GM23338 (cell line): ENCODE measurements at places on chromosomes 11 and 22.

- DNase-seq = no peak
Measured at GRCh38 chr11:69387409-69387885, 93.5 kb downstream of the MYEOV start.

DNA sequence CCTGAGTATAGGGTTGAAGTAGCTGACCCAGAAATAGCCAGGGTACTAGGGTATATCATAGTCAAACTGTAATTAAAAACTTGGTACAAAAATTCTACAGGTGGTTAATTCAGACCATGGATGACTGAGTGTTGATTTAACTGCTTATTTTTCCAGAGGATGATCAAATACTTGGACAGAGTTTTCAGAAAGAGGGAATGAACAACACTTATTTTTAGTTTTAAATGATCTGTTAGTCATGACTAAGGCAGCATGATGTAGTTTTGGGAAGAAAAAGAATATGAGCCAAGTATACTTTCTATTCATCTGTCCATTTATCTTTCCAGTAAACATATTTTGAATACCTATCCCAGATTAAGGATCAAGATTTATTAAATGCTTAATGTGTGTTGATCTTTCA is 19.8 kb upstream of the CCDC89 start:
- no peak for DNase-seq

DNA sequence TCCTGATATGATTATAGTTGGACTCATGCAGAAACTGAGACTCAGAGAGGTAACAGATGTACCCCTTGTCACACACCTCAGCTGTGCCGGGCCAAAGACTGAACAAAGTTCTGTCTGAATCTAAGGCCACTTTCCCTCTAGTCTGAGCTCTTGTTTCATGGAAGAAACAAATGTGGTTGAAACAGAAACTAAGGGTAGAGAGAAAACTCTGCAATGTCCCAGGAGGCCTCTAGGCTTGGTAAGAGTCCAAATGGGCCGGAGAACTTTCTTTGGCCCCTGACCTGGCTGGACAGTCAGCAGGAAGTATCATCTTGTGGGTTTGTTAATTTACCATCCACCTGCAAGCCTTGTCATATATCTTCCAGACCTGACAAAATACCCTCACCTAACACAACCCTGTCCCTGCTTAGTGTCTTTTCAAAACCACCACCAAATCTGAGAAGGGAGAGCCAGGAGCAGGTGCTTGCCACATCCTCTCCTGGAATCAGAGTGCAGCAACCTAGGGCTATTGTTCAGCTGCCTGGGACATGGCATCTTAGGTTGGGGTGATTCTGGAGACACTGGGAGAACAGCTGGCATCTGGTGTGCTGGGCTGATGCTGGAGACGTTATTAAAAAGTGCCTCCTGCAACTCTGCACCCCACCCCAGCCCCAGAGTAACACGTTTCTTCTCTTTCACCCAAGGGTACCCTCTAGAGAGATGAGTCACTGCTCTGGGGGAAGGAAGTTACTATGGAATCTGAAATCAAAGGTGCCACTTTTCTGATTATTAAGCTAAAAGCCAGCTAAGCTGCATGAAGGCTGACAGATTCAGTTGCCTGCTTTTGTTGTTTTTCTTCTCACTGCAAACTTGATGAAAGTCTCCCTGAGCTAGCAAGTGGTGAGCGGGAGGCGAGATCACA is 126.3 kb upstream of the TIMP3 start:
- DNase-seq = no peak

DNA sequence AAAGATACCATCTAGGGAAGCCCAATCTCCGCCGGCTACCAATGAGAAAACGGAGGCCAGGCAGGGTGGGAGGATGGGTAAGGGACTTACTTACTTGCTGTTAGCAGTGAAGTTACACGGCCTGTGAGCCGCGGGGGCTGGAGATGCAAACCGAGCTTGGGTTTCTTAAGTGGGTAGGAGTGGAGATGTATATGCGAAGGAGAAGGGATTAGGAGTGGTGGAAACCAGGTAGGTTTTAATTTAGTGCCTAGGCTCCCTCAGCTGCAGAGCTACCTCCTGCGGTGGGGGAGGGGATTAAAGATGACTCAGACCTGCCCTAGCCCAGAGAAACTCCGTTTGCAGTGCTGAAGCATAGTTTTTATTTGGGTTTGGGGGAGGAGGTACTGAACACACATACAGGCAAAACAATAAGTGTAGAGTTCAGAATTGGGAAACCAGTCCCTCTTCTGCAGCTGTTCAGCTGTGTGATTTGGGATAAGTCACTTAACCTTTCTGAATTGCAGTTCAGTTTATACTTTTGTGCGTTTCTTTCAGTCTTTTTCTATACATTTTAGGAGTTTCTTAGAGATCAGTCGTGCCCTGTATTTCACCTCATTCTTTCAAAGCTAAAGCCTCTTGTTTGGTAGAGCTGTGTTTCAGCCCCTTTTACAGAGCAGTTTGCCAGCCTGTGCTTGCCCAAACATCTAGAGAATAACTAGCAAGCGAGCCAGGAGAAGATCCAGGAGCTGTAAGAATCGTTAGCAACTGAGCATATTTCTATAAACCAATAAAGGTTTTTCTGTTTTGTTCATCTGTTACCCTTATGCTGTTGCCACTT is 596 bp upstream of the TNRC6B start:
- DNase-seq = peak; percentile 79

DNA sequence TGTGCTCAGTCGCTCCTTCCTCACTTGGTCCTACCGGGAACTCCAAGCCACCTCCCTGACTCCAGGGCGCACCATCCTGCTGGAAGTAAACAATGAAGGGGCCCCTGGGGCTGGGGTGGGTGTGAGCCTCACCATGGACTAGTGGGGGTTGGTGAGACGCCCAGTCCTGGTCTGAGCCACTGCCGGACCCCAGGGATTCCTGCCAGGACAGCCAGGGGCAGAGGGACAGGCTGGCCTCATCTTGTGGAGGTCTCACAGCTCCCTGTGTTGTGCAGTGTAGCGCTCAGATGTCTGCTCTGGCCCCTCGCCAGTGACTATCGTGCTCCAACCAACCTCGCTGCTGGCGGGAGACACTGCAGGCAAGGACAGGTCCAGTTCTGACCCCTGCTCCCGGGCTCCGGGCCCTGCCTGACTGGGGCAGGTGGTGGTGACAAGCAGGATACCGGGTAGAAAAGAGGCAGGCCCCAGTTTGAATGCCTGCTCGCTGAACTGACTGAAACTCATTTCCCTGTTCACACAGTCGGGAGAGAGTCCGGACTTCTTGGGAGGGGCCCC is 1021.4 kb downstream of the BRD1 start:
- no peak for DNase-seq
